ENCODE measurements at places on chromosomes 1 and 21.

- DNase-seq = no peak
These were observed 16.9 kb upstream of the DSCAM start for GRCh38 chr21:40863839-40864238.

GRCh38 chr1:62682531-62682930 is 5.7 kb downstream of the DOCK7 start:
- DNase-seq = no peak

DNA sequence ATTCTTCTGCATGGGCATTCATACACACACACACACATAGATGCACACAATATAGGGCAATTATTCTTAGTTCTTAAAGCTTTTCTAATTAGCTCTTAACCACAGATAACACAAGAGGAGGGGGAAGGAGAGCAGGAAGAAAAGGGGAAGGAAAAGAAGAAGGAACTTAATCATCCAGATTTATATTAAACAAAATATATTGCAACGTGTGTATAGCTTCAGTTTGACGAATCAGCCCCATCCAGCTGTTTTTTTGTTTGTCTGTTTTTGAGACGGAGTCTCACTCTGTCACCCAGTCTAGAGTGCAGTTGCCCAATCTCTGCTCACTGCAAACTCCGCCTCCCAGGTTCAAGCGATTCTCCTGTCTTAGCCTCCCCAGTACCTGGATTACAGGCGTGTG is 21.7 kb upstream of the ANKRD13C start:
- no peak for DNase-seq

- DNase-seq = peak; percentile 9
These were observed 543.7 kb downstream of the NPHP4 start for GRCh38 chr1:5448486-5448885.

- DNase-seq = no peak
These were observed 15.7 kb upstream of the PDXK start for GRCh38 chr21:43703035-43703880.

DNA sequence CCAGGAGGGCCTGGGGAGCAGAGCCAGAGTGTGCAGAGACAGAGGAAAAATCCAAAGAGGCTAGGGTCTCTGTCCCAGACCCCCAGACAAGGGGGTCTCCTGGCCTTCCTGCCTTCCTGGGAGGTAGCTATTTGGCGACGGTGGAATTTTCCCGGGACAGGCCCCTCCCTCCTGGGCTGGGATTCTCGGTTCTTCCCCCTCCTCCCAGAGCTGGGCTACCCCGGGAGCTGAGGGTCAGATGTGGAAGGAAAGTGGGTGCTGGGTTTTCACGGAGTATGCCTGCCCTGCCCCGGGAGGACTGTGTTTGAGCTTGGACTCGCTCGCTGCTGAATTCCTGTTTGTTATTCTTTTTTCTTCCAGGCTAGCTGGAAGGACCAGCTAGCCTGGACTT is 759 bp downstream of the AMPD2 start:
- no peak for DNase-seq

DNA sequence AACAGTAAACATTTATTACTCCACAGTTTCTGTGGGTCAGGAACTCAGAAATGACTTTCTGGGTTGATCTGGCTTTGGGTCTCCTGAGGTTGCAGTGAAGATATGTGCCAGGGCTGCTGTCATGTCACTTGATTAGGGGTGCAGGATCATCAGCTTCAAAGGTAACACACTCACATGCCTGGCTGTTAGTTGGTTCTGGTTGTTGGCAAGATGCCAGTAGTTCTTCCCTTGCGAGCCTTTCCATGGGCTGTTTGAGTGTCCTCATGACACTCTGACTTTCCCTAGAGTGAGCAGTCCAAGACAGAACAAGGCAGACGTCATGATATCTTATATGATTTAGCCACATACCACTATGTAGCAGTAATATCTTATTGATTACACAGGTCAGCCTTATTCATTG is 1.8 kb downstream of the SWT1 start:
- no peak for DNase-seq

DNA sequence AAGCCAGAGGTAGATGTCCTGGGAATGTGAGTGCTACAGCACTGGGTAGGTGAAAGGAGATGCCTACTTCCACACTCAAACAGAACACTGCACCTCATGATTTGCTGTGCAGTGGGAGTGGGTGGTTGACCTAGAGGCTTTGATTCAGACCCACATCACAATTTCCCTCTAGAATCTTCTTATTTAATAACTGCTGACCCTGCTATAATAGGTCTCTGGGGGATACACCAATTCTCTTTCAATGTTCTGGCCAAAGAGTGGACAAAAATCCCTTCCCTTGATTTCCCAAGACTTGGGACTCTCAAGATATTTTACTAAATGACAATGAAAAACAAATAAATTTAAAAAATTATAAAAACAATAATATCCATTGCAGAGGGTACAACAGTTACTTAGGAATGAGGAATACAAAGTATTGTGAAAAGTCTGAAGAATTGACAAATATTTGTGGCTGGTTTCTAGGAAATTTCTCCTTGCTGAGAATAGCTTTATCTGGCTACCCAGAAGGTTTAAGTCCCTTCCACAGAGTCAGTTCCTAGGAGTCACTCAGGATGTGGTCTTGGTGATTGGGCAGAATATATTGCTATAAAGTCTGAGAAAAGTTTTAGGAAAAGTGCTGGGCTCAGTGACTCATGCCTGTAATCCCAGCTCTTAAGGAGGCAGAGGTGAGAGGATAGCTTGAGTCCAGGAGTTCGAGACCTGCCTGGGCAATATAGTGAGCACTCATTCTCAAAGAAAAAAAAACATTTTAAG is 2.4 kb upstream of the FCGR2A start:
- DNase-seq = no peak

- no peak for DNase-seq
These were observed 1.7 kb downstream of the MYOCOS start for GRCh38 chr1:171623651-171624331.

- peak; percentile 3 for DNase-seq
These were observed 776 bp downstream of the ITSN1 start for GRCh38 chr21:33642896-33643657.

DNA sequence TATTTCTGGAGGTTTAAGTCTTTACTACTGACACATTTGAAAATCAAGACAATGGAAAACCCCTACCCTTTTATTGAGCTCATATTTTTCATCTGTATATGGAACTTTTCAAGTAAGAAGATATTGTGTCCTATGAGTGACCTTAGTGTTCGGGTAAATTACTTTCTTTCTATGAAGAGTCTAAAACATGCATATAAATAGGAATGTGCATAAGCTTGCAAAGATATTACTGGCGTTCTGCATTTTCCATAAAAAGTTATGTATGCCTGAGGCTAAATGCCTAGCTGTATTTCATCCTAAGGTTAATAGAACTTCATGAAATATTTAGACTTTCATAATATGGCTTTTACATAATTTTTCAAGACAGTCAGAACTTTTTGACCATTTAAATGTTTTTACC is 495.8 kb upstream of the ADAMTS5 start:
- DNase-seq = no peak

- no peak for DNase-seq
These were observed 21.2 kb downstream of the MYOM3 start for GRCh38 chr1:24090736-24091135.

DNA sequence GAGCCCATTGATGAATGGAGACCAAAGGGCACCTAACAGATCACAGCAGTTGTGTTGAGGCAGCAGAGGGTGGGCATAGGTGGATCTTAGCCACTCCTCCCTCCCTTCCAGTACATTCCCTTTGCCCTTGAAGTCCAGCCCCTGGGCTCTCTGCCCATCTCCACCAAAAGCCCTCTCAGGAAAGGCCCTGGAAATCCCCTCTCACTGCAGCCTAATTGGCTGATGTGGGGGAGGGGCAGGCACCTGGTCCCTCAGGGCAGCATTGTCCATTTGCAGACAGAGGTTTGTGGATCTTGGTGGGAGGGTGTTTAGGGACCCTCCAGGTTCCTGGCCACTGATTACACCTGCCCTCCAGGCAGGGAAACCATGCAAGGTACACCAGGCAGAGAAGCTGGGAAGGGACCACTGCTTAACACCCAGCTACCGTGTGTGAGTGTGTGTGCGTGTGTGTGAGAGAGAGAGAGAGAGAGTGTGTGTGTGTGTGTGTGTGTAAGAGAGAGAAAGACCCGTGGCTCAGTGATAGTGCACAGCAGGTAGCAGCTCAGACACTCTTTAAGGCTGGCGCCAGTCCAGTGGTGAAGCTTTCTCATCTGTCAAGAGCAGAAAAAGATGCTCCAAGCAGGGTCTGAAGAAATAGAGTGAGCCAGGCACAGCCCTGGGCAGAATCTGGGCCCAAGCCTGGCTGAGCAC is 71.1 kb downstream of the MATN1 start:
- no peak for DNase-seq

- DNase-seq = no peak
These were observed 107.9 kb downstream of the SPSB1 start for GRCh38 chr1:9400425-9401079.

All from activated CD4-positive, alpha-beta T cell treated with anti-CD3 and anti-CD28 coated beads for 24 hours (primary cell).